Renal cortical epithelial cell (primary cell): ENCODE measurements at places on chromosomes 16 and 17. TPM values are rescaled to one million over a fixed set of nuclear protein-coding genes. Genes with fewer than 3 reads are reported as not detected.
A peak's percentile ranks its signal among the peaks of the same experiment; 100 is the strongest.

Gene HOXB1
- total RNA-seq: not detected in 2 replicates

Gene KRT15
- total RNA-seq: 0.99 and 2.8 TPM in 2 replicates

Gene LDAF1
- total RNA-seq: 76.2 and 146 TPM in 2 replicates

GRCh38 chr17:55072898-55073297, 104.3 kb downstream of the STXBP4 start:
- DNase-seq: no peak

DNA sequence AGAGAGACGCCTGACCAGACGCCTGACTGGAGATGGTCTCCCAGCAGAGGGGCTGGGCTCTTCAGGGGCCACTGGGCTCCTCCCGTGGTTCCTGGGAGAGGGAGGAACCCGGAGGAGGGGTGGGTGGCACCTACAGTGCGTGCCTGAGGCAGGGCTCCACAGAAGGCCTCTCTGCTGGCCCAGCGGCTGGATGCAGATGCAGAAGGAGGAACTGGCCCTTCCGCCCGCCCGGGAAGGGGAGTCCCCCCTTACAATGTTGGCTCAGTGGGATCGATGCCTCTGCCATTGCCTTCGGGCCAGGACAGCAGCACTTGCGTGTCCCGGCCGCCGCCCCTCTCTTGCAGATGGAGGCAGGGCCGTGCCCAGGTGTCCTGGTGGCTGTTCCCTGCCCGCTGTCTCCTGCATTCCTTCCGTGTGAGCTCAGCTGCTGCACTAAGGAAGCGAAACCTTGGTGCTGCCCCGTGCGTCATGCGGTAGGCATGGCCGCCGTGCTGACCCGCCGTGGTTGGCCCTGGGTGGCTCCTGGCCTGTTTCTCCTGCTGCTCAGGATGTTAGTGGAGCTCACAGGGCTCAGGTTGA, 15.1 kb downstream of the BAIAP2 start:
- DNase-seq: peak; percentile 82

- no peak for DNase-seq
These were observed 3.9 kb downstream of the HOXB1 start for GRCh38 chr17:48526608-48527546.

DNA sequence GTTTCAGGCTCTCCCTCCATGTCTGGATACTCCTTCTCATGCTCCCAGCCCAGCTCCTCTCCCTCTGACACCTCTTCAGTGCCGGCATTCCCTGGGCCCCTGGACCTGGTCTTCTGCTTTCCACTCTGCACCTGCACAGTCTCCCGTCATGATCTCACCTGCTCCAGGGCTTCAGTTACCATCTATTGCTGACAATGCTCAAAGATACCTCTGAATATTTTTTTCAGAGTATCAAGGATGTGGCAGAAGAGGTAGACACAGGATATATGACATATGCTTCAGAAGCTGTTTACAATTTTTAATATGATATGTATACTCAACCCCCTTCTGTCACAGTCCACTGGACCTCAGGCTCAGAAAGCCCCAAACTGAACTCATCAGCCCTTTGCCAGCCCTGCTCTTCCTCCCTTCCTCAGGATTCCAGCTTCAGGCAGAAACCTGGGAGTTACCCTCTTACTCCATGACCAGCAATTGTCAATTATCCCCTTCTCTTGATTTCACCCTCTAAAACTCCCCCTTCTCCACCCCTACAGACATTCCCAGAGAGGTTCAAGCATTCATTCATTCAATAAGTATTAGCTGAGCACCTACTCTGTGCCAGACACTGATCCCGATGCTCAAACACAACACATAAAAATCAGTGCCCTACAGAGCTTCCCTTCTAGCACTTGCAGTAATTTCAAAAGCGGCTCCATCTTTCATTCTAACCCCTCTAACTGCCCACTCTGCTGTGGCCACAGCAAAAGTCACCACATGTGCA, 7.8 kb upstream of the MLLT6 start:
- DNase-seq: no peak

DNA sequence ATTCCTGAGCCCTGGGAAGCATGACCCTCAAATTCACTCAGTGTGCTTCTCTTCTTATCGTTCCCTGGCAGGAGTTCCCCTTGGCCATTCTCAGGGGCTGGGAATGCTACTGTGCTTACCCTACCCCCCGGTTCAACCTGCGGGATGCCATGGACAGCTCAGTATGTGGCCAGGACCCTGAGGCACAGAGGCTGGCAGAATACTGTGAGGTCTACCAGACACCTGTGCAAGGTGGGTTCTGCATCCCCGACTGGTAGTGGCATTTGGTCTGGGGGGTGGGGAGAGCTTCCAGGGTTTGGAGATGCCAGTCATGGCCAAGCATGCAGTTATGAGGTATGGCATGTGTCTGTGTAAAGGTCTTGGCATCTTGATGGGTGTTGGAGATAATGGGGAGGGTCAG, 39.4 kb downstream of the WSCD1 start:
- no peak for DNase-seq

DNA sequence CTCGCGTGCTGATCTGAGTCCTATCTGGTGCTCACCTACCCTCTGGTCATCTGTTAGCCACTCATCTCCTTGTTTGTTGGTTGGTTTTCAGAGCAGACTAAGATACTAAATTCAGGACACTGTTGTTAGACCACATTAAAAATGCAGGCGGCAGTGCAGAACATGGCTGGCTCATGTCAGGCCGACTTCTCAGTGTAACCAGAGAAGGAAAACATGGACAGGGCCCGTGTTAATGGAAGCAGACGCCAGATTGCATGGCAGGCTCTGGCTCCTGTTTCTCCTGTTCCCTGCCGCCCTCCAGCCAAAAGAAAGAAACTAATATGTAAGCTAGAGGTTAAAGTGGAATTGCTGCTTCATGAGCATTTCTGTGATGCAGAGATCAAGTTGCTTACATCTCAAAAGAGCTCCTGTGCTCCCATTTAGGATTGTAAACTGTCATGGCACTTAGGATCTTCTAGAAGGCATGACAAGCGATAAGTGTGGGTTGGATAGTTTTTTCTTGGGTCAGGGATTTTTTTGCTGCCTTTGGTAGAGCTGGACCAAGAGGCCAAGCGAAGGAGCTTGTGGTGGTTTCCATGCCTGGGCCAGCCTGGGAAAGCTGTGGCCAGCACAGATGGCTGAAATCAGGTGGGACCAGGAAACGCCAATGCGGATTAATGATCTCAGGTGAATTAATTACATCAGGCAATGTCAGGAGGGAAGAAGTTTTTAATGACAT, 56.1 kb downstream of the YPEL2 start:
- DNase-seq: no peak

DNA sequence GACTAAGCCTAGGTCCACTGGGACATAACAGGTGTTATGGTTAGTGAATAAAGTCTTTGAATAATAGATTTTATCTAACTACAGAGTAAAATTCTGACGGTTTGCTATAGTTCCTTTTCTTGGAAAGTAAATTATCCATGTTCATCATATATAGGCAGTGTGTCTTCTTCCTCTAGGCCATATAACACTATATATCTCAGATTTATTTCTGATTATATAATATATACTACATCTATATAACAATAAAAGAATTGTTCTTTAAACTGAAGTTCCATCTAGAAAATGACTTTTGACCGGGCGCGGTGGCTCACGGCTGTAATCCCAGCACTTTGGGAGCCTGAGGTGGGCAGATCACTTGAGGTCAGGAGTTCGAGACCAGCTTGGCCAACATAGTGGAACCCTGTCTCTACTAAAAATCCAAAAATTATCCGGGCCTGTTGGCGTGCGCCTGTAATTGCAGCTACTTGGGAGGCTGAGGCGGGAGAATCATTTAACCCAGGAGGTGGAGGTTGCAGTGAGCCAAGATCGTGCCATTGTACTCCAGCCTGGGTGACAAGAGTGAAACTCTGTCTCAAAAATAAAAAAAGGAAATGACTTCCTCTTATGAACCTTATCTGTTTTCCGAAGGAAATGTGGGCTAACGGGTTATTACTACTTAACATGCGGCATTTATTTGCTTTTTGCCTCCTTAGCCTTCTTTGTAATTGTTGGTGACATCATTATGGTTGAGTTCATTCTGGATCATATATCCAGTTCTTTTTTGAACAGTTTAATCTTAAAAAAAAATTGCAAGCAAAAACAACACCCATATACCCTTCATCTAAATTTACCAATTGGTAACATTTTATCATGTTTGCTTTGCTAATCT, 29.2 kb downstream of the NOL11 start:
- DNase-seq: no peak

DNA sequence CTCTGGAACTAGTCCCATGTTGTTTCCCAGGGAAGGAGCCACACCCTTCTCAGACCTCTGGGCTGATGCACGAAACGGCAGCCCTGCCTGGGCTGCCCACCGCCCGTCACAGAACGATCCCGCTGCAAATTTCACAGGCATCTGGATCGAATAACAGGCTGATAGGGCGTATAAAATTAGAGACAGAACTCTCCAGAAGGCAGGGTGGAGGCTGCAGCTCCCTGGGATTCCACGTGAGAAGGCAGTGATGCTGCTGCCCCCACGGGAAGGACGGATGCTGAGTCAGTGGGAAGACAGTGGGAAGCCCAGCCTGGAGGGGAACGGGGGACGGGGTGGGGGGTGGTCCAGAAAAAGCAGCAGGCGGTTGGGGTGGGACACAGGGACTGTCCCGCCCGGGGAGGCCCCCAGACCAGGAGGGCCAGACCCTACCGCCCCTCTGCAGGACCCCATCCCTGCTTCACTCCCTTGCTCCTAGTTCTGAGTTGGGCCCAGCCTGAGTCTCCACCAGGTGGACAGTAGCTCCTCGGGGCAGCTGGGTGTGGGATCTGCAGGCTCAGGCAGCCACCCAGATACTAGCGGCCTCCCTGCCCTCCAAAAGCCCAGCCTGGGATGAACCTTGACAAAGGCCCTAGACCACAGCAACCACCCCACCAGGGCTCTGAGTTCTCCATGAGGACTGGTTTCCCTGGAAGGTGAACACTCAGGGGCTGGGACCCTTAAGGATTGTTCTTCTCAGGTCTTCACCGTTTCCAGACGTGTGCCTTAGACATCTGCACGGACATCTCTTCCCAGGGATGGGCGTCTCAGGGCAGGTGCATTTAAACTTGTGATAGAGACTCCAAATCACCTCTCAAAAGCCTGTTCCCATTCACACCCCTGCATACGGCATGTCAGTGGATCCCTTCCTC, 117.8 kb downstream of the METRNL start:
- no peak for DNase-seq

GRCh38 chr17:54861471-54861983, 39.1 kb upstream of the TOM1L1 start:
- DNase-seq: no peak

GRCh38 chr17:20275653-20276052, 191.7 kb downstream of the LGALS9B start:
- no peak for DNase-seq

GRCh38 chr16:86823888-86824671, 245.7 kb downstream of the FOXL1 start:
- DNase-seq: peak; percentile 48

DNA sequence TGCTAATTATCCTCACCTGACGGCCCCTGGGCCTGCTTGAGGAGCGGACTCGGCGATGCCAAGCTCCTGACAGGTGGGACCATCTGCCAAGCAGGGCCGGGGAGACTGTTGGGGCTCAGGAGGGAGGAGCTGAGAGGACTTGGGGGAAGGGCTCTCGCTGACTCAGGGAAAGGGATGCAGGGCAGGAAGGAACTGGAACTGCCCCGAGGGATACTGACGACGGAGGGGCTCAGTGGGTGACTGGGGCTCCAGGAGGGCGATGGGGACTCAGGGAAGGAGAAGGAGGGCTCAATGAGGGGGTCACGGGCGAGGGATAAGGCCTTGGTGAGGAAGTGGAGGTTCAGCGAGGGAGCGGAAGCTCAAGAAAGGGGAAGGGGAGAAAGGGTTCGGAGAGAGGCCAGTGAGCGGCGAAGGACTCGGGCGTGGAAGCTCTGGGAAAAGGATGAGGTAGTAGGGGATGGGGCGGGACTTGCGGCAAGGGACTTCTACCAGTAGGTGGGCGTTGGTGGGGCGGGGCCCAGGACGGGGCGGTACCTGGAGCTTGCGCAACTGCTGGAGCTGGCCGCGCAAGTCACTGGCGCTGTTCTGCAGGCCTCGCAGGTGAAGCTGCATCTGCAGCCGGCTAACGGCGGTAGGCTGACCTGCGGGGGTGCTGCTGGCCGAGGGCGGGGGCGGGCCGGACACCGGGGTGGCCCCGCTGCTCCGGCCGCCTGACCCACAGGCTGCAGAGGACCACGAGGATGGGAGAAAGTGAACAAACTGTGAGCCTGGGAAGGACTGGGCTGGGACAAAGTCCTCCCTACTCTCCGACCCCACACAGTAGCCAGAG, 46.5 kb downstream of the SRCIN1 start:
- DNase-seq: peak; percentile 83

- no peak for DNase-seq
These were observed 46.4 kb downstream of the LDHD start for GRCh38 chr16:75070012-75070841.

DNA sequence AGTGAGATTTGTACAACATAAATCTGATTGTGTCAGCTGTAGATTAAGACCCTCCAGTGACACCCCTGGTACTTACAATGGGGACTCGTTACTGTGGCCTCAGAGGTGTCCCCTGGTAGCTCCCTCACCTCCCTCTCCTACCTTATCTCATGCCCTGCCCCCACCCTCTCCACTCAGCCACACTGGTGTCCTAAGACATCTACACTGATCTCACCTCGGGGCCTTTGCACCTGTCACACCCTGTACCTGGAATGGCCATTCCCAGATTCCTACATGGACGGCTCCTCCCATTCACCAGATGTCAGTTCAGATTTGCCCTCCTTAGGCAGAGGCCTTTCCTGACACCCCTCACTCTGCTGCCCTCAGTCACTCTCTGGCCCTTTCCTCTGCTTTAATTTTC, 319.3 kb downstream of the CPPED1 start:
- no peak for DNase-seq

DNA sequence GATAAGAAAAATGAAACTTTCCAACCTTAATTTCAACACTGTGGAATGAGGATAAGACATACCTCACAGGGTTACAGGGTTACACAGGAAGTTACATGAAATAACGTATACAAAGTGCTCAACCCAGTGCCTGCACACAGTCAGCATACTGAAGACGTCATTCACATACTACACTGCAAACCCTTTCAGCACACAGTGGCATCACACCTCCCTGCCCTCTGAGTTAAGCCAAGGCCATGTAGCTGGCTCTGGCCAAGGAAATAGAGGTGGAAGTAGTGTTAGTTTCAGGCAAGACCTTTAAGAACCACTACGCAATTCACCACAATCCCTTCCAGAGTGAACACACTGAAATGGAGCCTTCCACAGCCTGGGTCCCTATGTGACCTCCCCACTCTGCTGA, 46.6 kb upstream of the GSG1L start:
- DNase-seq: no peak

DNA sequence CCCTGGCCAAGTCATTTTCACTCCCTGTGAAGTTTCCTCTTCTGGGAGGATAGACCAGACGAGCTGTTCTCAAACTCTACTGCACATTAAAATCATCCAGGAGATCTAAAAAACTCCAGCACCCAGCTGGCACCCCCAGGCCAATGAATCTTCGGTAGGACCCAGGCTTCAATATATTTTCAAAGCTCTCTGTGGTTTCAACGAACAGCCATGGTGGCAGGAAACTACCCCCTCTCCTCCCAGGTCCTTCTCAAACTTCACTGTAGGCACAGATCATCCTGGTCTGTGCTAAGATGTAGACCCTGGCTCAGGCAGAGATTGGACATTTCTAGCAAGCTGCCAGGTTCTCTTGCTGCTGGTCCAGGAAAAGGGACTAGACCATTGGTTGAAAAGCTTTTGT, 38.7 kb upstream of the GRIN2A start:
- DNase-seq: no peak
